CD4-positive, alpha-beta memory T cell (primary cell): ENCODE measurements at places on chromosomes 5 and 9. TPM values are rescaled to one million over a fixed set of nuclear protein-coding genes. Genes with fewer than 3 reads are reported as not detected.

DNA sequence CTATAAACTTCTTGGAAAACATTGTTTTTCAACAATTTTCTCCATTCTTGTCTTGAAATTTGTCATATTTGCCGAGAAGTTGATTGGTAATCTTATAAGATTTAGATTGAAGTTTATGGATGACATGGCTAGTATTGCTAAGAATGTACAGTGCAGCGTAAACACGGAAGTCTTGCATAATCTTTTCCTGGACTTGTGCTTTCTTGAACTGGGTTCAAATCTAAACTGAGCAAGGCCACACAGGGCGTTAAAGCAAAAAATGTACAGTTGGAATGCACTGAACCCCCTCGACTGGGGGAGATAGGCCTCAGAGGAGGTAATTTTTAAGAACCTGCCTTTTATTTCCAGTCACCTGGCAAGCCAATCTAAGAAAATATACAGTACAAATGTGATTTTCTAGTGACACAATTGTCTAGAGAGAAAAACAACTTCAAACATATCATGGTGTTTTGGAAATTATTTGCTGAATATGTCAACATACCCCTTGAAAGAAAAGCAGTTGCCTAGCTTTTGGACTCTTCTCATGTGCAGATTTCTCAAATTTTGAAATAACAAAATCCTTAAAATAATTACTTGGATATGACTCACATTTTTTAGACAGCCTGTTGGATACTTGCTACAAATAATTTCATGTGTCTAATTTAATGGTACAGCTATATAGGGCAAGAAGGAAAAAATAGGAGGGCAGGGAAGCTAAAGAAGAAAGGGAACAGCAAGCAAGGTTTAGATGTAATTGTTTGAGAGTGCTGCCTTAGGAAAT lies 18.5 kb upstream of the GAS1 start:
- no peak overlapping the region for H3K4me3 ChIP-seq
- H3K36me3 ChIP-seq = no peaks in the 10 kb centered on the region
- no peak for DNase-seq
- no peak overlapping the region for H3K27ac ChIP-seq

- H3K36me3 ChIP-seq = no peaks in the 10 kb centered on the region
Measured at GRCh38 chr5:38866362-38867031, 20.7 kb downstream of the OSMR start.

EGFL7 gene
- not detected for total RNA-seq

DNA sequence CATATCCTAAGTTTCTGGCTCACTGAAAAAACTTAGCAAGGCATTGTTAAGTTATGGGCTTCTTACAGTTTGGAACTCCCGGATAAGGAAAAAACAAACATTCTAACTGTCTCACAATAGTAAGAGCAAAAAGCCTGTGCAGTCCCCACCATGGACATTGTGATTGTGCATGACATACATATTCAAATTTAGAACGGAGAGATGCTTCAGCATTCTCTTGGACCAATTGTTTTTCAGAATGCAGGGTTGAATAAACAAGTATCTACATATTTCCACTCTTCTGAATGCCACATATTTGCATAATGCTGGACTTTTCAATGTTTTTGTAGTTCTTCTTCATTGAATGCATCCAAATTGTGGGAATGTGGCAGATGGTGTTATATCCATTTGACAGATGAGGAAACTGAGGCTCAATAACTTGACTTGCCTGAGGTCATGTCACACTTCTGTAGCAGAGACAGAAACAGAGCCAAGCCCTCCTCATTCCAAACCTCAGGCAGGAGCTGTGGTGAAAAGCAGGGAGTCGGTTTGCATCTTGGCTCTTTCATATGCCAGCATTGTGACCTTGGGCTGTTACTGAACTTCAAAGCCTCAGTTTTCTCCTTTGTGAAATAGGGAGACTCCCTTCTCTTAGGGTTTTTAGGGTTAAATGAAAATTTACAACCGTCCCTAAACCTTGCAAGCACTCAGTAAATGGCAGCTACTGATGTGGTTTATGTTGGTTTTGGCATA lies 95.1 kb downstream of the IQGAP2 start:
- peaks cover 5% of the 10 kb centered on the region for H3K36me3 ChIP-seq
- no peak overlapping the region for H3K27ac ChIP-seq
- H3K4me3 ChIP-seq = no peak overlapping the region
- DNase-seq = no peak

GRCh38 chr5:179699616-179700237 lies 960 bp downstream of the CANX start:
- peaks cover 8% of the 10 kb centered on the region for H3K36me3 ChIP-seq
- peak overlapping the region; percentile 90 for H3K4me3 ChIP-seq
- peaks cover 52% of the 10 kb centered on the region for H3K4me1 ChIP-seq
- H3K27ac ChIP-seq = peak overlapping the region; percentile 95

DNA sequence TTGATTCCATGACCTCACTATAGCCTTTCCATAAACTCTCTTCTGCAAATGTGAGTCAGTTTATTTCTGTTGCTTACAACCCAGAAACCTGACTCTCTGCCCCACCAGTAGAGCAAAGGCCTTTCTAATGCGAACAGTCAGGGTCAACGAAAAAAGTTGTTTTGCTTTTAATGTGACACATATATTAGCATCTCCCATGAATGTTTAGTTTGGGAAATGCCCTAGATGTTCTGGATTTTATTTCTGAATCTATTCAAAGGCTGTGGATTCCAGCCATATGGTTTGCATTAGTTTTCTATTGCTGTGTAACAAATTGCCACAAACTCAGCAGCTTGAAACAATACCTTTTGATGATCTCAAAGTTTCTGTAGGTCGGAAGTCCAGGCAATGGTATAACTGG lies 193.5 kb downstream of the GNA14 start:
- H3K36me3 ChIP-seq = no peaks in the 10 kb centered on the region
- H3K4me3 ChIP-seq = no peak overlapping the region
- no peaks in the 10 kb centered on the region for H3K27me3 ChIP-seq
- no peaks in the 10 kb centered on the region for H3K4me1 ChIP-seq
- no peak for DNase-seq
